ENCODE measurements at places on chromosomes 4 and X.

GRCh38 chr4:99293357-99293756, 2.6 kb upstream of the ADH1A start:
- no peak for DNase-seq

GRCh38 chrX:74431797-74432196, 10.5 kb downstream of the SLC16A2 start:
- no peak for DNase-seq

- no peak for DNase-seq
These were observed 38.2 kb upstream of the MAMLD1 start for GRCh38 chrX:150324919-150325318.

DNA sequence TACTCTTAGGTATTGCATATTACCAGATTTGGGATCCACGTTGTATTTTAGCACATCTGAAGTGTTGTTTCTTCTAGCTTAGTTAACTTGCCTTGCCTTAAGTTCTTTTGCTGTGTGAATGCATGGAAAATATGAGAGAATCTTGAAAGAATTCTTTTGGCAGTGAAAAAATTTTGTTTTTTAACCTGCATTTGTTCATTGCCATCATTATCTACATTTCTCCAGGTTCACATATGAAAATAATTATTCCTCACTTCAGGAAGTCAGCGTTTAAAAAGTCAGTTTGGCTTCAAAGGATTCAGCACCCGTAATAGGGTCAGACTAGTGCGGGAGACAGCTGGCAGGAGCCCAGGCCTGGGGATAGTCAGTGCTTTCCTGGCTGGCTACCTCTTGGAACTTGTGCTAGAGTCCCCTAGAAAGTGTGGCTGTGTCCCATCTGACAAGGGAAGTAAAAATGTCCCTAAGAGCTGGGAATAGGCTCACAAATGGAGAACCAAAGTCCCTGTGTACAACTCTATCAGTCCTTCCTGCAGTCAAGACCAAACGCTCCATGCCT, 251.9 kb upstream of the KLF3 start:
- DNase-seq, result no peak

GRCh38 chrX:97060020-97060419, 176.3 kb downstream of the RPA4 start:
- no peak for DNase-seq

GRCh38 chr4:27616166-27616565, 755.5 kb downstream of the STIM2 start:
- no peak for DNase-seq

- peak; percentile 76 for DNase-seq
These were observed 162.8 kb downstream of the FBXO8 start for GRCh38 chr4:174120446-174121295.

DNA sequence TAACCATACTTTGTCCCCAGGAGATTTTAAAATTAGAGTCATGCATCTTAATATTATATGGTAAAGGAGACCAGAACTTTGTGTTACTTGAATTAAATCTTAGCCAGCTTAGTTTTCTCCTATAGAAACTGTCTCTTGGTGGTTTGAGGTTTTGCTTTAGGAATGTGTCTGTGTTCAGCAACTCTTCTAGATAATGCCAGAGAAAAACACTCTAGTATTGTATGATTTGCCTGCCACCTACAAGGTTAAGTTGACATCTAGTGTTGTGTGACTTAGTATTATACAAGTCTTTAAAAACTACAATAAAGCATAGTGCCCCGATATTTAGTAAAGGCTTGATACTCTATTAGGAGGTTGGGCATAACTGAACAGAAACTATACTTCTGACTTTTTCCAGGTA, 2.1 kb downstream of the UGT8 start:
- DNase-seq, result no peak

GRCh38 chr4:31084806-31085416, 364.7 kb downstream of the PCDH7 start:
- no peak for DNase-seq

DNA sequence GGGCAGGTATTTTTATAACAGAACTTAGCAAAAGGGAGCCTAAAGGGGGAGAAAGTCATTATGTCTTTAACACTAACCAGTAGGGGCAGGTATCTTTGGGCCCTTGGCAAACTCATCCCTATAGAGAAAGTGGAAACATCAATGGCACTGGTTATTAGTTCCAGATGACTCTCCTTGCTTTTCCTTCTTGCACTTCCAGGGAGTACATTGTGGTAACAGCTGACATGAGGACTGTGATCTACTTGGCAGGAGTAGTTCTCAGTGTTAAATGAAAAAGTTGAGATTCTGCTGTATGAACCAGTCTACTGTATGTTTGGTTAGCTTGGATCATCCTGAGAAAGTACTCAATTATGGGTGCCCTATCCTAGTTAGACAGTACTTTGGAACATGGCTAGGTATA, 93.6 kb downstream of the ATXN3L start:
- DNase-seq, result no peak

DNA sequence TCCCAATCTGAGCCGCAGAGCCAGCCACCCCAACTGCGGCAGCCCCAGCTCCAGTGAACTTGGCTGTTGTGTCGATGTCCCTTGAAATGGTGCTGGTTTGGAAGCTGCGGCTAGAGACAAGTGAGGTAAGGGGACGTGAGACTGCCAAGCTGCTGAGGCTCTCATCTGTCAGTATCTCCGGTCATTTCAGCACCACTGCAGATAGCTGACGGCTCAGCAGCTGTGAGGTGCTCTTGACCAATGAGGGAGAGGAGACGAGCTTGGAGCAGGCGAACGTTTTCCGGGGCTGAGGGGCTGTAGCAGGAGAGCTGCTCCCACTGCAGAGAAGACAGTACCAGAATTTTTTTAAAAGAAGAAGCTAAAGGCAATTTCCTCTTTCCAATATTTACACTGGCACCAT, 175.5 kb upstream of the CASK start:
- DNase-seq, result peak; percentile 49

DNA sequence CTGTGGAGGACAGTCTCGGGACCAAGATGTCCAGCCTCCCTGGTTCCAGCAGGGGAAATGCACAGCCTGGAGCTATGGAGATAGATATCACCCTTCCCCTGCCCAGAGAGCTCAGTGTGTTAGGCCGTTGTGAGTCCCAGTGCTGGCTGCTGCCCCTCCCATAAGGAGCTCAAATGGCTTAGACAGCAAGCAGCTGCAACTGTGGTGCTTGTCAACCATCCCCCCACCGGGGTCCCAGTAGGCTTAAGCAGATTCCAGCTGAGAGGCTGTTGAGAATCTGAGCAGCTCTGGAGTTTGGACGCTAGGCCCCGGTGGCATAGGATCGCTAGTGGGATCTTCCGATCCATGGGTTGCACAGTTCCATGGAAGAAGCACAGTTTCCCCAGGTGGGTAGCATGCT, 181.8 kb upstream of the POF1B start:
- DNase-seq, result no peak

DNA sequence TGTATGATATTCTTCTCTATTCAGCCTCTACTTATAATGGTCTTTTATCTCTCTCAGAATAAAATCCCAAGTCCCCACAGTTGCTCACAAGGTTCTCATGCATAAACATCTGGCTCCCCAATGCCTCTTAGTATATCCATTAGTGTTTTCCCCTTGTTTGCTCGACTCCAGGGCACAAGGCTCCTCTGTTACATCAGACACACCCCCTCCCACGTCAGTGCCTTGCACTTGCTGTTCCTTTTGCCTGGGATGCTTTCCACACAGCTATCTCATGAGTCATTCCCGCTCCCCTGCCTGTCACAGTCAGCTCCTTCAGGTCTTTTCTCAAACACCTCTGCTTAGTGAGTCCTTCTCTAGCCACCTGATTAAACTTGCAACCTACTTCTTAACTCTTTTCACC, 260.2 kb downstream of the IL1RAPL1 start:
- no peak for DNase-seq

DNA sequence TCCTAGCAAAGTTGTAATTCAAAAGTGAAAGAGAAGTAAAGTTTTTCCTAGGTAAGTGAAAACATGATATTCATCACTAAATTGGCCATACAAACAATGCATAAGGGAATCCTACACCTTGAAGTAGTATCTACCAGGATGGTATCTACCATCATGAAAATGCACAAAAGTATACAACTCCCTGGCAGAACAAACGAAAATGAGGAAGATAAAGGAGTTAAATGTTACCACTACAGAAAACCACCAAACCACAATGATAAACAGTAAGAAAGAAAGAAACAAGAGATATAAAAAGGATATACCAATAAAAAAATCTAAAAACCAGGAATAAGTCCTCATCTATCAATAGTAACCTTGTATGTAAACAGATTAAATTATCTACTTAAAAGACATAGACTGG, 26.9 kb downstream of the GK2 start:
- no peak for DNase-seq

DNA sequence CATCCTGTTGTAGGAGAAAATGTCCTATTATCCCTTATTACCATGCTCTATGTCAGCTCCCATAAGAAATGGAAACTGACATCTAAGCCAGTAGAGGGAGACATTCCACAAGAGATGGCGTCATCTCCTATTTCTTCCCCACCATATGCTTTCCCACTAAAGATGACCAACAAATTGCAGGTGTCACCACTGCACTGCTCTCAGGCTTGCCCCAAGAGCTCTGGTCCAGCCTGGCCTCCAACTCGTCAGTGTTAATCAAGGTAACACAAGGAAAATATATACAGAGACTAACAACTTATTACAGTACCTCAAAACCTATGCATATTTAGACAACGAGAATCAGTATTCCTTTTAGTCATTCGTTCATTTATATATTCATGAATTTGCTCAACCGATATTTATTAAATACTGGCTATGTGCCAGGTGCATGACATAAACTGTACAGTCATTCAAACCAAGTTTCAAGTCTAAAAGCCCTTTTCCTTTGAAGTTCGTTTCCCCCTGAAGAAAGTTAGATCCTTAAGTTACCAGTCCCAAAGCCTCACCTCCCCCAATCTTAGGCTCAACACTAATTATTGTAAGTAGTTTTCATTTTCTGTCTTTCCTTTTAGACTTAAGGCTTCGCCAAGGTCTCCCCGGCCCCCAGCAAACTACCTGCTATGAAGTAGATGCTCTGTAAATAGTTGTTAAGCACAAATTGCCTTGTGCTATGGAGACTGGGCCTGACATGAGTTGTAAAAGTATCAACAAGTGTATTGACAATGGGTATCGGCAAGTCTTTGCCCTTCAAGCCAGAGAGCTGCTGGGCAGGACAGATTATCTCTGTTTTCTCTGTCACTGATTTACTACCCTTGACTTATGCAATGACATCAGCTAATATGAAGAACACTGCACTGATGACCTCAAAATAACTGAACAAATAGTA, 3.1 kb upstream of the FGB start:
- DNase-seq, result no peak

- no peak for DNase-seq
These were observed 20.5 kb downstream of the RELL1 start for GRCh38 chr4:37665333-37666320.

- no peak for DNase-seq
These were observed 19.0 kb downstream of the CPEB2 start for GRCh38 chr4:15021311-15021710.

DNA sequence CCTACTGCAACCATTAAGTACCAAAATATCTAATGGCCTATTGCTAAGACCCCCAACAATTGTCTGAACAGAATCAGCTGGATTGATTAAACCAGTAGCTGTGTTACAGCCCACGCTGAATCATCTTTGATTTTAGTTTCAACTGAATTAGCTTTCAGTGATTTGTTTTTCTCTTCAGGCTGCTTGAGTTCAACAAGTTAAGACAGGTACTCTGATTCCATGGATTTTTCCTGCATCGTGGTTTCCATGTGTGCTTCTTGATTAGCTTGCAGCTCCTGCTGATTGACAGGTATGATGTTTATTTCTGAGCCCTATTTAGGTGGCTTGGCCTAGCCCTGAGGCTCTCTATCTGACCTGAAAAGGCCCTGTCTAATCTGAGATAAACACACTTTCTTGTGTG, 91.3 kb downstream of the GUCY2F start:
- DNase-seq, result no peak

- DNase-seq, result no peak
These were observed 46.8 kb downstream of the VEGFC start for GRCh38 chr4:176745902-176746301.

DNA sequence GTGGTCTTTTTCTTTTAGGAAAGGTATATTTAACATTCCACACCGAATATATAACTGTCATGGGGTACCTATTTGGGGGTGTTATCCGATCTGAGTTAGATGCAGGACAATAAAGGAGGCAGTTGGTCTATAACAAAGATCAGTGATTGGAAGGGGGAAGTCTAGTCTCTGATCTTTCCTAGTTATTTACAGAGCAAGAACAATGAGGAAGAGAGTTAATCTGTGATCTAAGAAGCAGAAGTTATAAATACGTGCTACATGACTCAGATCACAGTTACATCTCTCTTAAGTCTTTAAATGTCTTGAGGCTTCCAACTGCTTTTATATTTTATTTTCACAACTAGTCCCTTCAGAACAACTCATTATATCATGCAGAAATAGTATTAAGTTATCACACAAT, 33.2 kb upstream of the ARMCX4 start:
- no peak for DNase-seq

- no peak for DNase-seq
These were observed 89.4 kb downstream of the FTHL17 start for GRCh38 chrX:30982467-30982866.

- DNase-seq, result no peak
These were observed 402 bp upstream of the UPRT start for GRCh38 chrX:75273483-75273882.

DNA sequence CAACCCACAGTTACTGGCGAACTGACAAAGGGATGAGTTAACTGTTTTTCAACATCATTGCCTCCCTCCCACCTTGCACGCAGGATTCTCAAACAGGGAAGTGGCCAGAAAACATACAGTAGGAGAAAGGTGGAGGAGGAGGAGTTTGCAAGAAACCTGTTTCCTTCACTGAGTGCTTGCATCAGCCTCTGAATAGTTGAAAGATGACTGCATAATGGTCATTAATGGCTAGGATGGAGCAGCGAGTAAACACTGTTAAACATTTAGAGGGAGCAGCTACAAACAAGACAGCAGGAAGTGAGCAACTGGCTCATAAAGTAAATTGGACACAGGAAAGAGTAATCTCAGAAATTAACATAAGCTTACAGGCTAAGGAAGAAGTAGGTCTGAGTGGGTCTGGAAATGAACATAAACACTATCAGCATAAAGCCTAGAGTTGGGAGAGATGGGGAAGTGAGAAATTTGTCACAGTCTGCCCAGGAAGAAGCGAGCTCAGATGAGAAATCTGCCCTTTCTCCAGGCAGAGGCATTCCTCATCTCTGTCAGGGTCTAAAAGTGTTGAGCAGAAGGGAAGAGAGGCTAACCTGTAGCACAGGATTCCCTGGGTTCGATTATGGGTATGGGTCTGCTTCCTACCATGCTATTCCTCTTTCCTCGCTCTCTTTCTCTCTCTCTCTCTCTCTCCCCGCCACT, 38.6 kb downstream of the TRPC5OS start:
- DNase-seq, result no peak

- DNase-seq, result peak; percentile 36
These were observed 25.5 kb downstream of the HMX1 start for GRCh38 chr4:8846046-8846720.
